Stimulated activated CD8-positive, alpha-beta memory T cell treated with anti-CD3 and anti-CD28 coated beads, Interleukin-15, amount 100 ng/mL, for 1 hour (primary cell): ENCODE measurements at places on chromosomes 7 and 10.

DNA sequence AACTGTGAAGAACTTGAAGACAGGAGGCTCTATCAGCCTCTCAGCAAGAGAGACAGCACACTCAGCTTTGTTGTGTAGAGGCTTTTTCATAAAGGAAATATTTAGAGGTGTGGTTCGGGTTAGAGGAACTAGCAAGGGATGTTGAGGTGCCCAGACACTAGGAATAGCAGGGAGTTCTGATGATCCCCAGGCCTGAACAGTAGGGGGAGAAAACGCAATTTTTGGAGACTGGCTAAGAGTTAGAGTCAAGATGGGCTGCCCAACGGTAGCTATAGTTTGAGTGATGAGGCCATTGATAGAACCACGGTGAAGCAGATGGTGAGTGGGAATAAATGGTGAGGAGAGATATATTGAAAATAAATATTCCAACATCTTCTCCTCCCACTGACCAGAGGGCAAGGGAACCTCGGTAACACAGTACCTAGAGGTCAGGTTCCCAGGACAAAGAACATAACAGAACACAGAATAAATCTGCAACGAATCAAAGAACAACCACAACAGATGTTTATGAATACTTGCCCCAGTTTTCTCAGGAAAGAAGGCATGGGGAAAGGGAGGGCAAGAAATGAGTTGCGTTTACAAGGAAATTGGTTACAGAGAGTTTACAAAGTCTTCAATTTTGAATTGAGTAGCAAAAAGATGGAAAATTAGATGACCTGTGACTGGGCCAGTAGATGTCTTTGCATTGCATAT, 24.2 kb upstream of the BPGM start:
- no peak for DNase-seq

DNA sequence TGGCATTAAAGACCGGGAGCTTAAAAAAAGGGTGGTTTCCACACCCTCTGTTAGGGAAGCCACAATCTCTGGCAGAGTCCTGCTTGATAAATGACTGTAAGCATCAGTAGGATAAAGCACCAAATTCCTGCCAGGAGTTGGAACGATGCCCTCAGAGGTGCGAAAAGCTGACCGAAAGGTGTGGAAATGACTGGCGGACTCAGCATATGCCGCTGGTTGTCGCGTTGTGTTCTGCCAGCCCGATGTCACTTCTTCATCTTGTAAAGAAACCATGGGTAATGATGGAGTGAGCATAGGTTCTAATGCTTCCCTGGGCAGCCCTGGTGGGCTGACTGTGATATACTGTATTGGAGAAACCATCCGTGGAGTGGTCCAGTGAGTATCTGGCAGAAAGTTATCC, 62.4 kb downstream of the KIAA1549 start:
- no peak for DNase-seq

DNA sequence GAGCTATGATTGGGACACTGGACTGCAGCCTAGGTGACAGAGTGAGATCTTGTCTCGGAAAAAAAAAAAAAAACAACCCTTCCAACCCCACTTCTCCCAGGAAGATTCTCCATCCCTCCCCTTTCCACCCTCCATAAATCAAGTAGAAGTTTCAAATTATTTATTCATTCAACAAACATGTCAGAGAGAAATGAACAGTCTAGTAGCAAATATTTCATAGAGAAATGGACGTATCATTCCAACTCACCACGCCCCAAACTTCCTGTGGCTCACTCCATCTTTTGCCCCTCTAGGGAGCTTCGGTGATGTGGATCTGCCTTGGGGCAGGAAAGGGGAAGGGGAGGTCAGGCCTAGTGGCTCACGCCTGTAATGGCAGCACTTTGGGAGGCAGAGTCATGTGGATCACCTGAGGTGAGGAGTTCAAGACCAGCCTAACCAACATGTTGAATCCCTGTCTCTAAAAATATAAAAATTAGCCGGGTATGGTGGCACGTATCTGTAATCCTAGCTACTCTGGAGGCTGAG, 638 bp upstream of the TRAPPC14 start:
- no peak for DNase-seq

DNA sequence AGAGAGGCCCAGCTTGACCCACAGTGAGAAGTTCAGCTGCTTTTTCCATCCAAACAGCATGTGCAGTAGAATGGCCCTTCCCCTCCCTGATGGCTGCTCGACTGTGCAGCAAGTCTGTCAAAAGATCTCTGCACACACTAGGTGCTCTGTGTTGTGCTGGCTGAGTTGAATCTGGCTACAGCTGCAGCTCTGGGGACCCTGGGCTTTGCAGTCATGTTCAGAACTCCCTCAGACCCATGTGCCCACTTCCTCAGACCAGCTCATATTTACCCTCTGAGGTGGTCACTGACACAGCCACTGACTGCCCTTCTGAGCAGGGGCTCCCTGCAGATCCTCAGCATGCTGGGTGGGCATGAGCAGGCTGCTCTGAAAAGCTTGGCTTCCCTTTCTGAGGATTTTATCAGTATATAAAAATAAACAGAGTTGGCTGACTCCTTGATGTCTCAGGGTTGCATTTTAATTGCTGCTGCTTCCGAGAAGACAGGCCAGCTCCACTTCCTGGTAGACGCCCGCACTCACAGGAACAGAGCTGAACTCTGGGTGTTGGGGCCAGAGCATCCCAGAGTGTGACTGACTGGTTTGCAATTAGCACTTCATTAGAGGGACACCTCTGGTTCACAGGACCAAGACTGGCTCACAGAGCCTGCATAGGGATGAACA, 507.9 kb downstream of the RPS24 start:
- DNase-seq = no peak

- DNase-seq = no peak
These were observed 23.1 kb upstream of the CTTNBP2 start for GRCh38 chr7:117896339-117896738.

DNA sequence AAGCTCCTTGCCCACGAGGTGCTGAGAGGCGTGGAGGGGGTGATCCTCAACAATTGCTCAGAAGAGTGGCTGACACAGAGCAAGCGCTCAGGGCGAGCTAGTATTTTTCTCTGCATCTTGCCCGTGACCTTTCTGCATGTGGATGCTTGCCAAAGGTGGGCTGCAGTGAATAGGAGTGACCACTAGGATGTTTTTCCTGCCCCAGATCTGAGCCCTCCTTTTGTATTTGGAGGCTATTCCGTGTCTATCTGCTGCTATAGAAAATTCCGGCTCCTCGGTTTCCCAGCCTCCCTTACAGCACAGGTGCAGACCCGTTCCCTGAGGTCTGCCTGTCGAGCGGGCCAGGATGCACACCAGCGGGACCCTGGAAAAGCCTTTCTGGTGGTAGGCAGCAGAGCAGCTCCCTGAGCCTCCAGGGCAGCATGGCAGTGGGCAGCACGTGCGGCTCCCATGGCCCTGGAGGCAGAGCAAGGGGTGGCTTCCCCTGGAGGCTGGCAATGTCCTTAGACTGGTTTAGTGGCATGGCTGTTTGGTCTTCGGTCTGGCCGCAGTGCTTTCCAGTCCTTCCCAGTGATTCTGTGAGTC, 145.1 kb upstream of the PCBD1 start:
- DNase-seq = no peak

GRCh38 chr7:43781726-43782607, 23.5 kb downstream of the BLVRA start:
- DNase-seq = no peak

DNA sequence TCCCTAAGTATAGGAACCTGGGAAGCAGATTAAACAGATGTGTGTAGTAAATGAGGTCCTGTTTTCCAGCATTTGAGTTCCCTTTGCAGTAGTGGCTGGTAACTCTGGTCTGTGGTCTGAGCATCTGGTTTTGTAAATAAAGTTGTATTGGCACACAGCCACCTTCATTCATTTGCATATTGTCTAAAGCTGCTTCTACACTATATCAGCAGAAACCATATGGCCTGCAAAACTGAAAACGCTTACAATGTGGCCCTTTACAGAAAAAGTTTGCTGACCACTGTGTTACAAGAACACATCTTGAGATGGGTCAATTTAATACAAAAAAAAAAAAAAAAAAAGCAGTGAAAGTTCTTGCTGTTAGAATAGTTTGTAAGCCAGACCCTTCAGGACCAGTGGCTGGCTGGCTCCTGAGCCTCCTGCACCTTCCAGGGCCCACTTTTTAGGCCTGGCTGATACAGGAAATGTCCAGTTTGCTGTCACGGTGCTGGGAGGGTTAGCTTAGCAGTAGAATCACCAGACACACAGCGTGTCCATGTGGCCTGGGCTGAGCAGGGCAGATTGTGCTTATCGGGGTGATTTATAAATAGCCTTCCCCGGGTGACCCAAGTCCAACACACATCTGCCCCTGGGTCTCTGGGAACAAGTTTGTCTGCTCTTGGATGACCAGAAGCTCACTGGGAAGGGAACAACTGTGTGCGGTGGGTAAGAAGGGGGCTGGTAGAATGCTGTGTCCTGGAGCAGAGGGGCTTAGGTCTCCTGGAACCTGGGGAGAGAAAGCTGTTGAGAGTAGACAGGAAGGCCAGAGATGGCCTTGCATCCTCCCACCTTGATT, 1.4 kb downstream of the C10orf71 start:
- no peak for DNase-seq

DNA sequence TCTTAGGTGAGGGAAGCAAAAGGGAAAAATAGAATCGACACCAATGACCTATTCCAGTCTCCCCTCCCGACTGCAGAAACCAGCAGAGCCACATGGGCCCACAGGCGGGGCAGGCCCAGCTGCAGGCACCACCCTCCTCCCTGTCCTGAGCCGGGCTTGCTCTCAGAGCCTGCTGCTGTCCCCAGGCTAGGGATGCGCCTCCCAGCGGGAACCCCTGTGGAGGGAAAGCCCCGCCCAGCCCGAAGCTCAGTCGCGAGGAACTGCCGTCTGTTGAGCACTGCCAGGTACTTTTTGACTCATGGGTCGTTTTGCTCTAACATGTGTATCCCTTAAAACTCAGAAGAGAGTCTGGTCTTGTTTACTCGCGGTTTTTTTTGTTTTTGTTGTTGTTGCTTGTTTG, 124.5 kb upstream of the RET start:
- no peak for DNase-seq

DNA sequence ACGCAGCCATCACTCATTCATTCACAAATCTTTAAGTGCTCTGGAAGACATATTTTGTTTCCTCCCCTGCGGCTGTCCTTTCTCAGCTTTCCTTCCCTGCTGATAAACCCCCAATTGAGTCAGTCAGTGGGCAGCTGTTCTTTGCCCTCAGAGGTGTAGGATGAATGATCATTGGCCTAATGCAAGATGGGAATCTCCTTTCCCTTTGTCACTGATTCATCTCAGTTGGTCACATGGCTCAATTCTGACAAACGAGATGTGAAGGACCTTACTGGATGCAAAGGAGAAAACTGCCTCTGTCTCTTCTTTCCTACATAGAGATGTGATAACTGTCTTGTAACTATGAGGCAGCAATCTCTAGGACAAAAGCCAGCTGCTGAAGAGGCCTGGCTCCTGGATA, 44.6 kb downstream of the COL28A1 start:
- no peak for DNase-seq

- DNase-seq = no peak
These were observed 183.0 kb upstream of the ANK3 start for GRCh38 chr10:60572511-60573194.

GRCh38 chr10:47301833-47302232, 1.8 kb downstream of the GDF10 start:
- DNase-seq = no peak

GRCh38 chr7:115516341-115516740, 514.2 kb downstream of the TFEC start:
- DNase-seq = no peak

- DNase-seq = no peak
These were observed 186.8 kb downstream of the WDR37 start for GRCh38 chr10:1242975-1243374.

- no peak for DNase-seq
These were observed 277.7 kb downstream of the ANKRD7 start for GRCh38 chr7:118502235-118502634.

- no peak for DNase-seq
These were observed 127.7 kb downstream of the SMURF1 start for GRCh38 chr7:99016196-99016595.

DNA sequence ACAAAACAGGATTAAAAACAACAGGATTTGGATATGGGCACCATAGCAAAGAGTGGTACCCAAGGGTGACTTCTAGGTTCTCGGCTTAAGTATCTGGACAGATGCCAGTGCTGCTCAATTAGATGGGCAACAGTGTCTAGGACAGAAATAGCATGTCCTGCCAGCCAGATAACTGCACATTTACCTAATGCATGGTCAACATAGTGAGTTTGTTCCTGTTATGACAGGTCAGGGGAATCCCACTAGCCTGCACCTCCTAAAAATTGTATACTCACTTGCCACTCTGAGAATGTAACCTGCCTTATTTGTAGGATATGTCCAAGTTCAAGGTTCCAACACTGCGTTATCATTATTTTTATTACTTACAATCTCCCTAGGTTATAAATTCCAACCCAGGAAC, 471.7 kb downstream of the GRM8 start:
- no peak for DNase-seq

- no peak for DNase-seq
These were observed 208.7 kb upstream of the POM121L12 start for GRCh38 chr7:52826515-52827265.

DNA sequence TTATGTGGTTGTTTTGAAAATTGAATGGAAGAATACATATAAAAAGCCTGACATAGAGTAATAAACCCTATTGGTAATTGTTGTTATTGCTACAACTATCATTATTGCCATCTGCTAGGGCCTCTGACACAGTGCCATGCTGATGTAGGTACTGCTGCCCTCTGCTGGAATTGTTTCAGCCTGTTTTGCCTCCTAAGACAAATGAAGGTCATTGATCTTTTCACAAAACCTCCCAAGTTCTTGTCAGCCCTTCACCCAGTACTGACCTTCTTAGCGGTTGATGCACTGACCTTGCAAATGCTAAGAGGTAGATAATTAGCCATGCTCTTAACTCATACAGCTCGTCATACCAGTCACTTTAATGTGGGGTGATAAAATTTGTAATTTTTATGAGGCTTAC, 975.2 kb downstream of the SORCS1 start:
- no peak for DNase-seq

- no peak for DNase-seq
These were observed 163.9 kb upstream of the CDK1 start for GRCh38 chr10:60614363-60614762.

GRCh38 chr10:36801660-36802059, 323.7 kb upstream of the ANKRD30A start:
- DNase-seq = no peak

- no peak for DNase-seq
These were observed 229.3 kb upstream of the CTBP2 start for GRCh38 chr10:125389648-125390047.

DNA sequence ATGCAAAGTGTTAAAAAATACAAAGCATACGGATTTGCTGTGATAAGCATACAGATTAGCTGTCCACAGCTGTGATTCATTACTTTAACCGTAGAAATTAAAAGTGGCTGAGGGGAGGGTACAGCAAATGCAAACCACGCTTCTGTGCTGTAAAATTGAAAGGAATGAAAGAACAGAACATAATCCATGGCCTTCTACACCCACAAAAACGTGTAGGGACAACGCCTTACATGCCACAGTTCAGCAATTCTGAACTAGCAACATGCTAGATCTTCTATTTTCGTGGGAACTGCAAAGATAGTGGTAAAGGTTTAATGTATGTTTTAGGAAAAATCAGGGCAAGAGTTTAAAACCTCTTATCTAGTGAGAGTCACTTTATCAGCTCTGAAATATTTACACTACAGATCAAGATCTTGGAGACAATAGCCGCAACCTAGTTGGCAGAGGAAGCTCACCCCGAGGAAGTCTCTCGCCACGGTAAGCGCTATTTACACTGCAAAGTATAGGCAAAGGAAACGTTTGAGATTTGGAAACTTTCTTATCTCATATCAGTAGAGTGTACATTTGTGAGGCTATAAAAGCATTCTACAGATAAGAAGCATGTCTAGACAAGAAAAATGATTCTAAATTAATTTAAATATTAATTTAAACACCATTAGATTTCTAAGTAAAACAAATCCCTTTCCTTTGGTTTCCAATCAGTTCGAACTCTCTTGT, 193.6 kb downstream of the MLLT10 start:
- DNase-seq = no peak
